ENCODE measurements at places on chromosomes 4 and X.

GRCh38 chr4:136706942-136707341, 825.4 kb downstream of the PCDH18 start:
- no peak for DNase-seq

DNA sequence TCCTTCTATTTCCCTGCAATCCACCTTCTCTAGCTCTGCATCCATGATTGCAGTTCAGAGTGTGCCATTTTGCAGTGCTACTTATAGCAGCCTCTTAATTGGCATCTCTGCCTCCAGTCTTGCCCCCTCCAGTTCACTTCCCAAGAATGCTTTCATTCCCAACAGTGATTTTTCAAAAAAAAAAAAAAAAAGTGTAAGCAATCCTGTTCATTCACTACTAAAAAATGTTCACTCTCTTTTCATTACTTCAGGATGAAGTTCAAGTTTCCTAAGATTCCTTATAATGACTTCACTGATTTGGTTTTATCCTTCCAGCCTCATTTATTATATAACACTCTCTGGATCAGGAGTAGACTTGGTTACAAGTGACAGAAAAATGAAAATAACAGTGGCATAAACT, 124.7 kb upstream of the LNX1 start:
- DNase-seq: no peak

DNA sequence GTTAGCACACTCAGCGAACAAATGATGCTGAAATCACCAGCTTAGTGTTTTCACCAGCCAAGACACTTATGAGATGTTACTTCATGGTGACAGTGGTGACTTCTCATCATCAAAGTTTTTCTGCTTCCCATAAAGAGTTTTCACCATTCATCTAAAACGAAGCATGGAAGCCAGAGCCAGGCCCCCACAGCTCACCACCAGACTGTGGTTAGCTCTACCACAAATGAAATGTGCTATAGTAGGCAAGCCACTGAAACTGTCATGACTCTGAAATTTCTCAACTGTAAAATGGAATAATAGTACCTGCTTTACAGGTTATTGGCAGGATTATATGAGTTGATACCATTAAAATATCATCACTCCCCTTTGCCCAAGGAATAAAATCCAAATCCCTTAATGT, 56.4 kb upstream of the HHIP start:
- DNase-seq: no peak

DNA sequence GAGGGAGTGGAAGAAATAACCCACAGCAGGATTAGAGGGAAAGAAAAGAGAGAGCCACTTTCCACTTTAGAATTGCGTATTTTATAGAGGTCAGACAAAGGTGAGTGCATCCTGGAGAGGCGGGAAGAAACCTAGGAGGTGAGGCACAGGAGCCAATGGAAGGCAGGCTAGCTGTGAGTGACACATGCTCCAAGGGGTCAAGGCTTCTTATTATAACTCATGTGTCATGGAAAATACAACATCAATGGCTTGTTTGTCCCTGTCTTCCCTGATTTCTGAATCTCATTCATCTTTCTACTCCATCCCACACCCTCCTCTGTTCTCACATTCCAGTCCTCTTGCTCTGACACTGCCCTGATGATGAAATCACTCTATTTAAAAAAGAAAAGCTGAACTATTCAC, 14.4 kb downstream of the ANXA3 start:
- no peak for DNase-seq

GRCh38 chrX:31154946-31155345, 83.1 kb upstream of the FTHL17 start:
- DNase-seq: no peak

- DNase-seq: no peak
These were observed 202.6 kb downstream of the TMA16 start for GRCh38 chr4:163697121-163697520.

DNA sequence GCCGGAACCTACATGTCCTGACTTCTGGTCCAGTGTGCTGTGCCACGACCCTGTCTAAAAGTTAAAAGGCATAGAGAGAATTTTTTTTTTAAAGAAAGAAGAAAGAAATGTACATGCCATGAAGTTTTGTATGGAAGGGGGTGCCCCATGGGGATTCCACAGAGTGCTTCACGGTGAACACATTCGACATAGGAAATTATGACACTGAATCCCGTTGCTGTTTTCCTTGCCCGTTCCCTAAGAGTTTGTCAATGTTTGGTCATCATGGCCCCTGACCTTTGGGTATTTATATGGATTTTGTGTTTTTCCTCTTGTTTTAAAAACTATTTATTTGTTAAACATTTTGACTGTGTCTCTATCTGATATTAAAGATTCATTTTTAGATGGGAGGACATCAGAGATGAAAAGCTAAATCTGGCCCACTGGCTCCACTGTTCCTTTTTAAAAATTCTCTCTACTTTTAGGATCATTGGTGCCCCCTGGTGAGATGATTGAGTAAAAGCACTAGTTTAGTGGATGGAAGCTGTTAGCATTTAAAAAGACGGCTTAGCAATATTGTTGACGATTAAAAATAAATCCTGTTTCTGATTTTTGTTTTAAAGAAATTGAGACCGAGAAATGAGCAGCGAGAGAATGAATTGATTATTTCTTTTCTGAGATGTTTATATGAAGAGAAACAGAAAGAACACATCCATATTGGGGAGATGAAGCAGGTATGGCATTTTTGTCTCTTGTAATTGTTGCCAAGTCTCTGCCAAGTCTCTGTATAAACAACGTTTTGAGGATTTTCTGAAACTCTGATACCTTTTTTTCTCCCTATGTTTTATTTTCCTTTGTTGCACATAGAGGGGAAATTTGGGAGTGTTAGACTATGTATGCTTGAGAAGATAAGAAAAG, 75.0 kb downstream of the PTTG2 start:
- DNase-seq: peak; percentile 44

GRCh38 chr4:7719354-7720174, 220.1 kb downstream of the AFAP1 start:
- no peak for DNase-seq

- DNase-seq: no peak
These were observed 2.9 kb upstream of the GUF1 start for GRCh38 chr4:44675366-44675765.

GRCh38 chr4:185810746-185811508, 1.1 kb downstream of the SORBS2 start:
- no peak for DNase-seq

DNA sequence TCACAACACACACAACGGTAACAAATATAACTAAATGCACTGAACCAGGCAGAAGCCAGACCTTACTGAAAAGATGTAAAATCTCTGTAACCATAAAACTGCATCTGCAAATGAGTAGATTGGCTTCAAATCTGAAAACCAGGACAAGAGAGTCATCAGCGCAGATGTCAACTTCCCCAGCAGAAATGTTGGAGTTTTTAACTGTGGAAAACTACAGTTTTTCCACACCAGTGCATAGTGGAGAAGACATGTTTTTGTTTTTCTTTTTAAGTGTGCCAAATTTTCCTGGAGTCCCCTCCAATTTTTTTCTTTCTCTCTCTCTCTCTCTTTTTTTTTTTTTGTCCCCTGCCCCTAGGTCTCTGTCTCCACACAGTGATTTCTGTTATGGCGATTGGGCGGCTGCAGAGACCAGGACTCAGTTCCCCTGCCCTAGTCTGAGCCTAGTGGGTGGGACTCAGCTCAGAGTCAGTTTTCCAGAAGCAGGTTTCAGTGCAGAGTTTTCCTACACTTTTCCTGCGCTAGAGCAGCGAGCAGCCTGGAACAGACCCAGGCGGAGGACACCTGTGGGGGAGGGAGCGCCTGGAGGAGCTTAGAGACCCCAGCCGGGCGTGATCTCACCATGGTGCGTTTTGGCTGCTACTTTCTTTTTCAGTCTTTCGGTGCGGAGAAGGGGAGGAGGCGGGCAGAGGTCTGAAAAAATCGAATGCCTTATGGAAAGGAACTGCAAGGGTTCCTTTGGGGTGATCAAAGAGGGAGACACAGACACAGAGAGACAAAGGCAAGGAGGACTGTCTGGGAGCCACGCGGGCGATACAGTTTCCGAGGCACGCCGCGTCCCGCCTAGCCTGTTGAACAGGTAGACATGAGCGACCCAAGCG, at the start of gene GUCY1A1:
Gene GUCY1A1, plus strand, starts transcription at position 505 of the 878 bp plus-strand sequence. CDS start 30,020 bp downstream, outside the sequence.
- DNase-seq: no peak

- peak; percentile 12 for DNase-seq
These were observed 32.3 kb downstream of the HDAC8 start for GRCh38 chrX:72540318-72540717.

DNA sequence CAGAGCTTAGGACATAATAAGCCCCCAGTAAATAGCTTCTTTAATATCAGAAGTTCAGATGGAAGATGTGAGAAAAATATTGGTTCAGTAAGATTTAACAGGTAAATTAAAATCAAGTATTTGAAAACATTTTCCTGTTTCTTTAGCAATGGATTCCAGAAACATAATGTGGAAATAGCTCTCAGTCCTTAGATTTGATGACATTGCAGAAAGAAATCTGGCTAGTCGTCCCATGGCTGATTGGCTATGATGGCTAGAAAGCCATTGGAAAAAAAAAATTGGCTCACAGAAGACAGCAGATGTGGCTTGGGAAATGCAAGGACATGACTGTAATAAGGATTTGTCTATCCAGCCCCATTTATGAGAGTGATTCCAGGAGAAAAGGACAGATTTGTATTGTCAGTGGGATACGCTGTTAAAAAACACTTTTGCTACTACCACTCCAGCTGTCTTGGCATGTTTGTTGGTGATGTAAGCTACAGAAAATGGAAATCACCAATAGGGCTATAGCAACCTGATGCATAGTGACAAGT, 78.3 kb downstream of the AR start:
- DNase-seq: no peak

DNA sequence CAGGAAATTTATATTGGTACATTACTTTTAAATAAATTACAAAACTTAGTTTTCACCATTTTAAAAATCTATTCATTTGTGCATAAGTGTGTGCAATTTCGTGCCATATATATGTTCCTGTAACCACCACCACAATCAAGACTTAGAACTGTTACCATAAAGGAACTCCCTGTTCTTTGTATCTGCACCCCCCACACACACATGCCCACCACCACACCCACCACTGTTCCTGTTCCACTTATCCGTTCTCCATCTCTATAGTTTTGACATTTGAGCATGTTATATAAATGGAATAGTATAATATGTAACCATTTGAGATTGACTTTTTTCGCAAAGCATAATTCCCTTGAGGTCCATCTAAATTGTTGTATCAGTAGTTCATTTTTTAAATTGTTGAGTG, 73.7 kb downstream of the TAF1 start:
- no peak for DNase-seq

DNA sequence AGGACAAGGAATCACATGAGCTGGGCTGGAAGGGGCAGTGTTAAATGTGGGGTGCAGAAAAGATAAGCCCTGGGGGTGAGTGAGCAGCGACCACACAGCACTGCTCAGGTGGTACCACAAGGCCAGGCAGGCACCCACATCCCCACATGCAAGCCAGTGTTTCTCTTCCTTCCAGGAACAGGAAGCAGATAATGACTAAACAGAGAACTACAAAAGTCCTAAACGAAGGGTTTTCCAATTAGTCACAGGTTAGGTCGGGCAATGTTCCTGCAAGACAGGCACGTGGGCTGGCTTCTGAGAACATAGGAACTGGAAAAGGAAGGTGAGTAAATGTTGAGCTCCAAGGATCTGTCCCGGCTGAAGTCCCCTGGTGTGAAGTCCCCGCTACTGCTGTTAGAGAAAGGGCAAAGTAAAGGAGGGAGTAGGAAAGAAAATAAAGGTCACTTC, 19.5 kb downstream of the RELL1 start:
- DNase-seq: peak; percentile 56

DNA sequence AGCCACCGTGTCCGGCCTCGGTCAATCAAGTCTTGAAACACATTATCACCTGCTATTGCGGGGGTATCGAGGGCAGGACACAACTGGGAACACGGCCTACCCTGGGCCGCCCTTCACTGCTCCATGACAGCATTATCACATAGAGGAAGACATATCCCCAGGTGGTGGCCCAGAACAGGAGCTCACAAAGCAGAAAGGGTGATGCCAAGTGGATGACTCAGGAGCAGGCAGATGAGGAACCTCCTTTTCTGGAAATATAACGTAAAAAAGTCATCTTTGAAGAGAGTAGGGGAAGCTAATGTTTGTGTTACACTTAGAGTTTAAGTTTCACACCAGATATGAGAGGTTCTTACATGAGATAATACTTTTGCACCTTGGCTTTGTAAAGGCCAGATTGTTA, 5.3 kb upstream of the SUPT20HL1 start:
- no peak for DNase-seq

DNA sequence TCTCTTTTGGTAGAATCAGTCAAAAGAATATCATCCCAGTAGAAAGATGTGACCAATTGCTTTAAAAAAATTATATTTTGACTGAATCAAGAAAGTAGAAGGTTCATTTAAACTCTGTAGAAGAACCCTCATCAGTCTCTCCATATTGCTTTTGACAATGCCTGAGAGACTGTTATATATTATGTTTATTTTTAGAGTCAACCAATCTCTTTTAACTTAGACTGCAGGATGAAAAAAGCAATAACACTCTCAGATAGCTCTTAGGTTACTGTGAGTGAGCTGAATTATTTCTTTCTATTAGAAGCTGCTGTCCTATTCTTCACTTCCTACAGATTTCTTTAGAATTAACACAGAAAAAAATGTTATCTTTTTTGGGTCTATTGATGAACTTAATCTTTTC, 38.1 kb downstream of the GALNTL6 start:
- no peak for DNase-seq

- no peak for DNase-seq
These were observed 112.3 kb upstream of the SFRP2 start for GRCh38 chr4:153901220-153901619.

DNA sequence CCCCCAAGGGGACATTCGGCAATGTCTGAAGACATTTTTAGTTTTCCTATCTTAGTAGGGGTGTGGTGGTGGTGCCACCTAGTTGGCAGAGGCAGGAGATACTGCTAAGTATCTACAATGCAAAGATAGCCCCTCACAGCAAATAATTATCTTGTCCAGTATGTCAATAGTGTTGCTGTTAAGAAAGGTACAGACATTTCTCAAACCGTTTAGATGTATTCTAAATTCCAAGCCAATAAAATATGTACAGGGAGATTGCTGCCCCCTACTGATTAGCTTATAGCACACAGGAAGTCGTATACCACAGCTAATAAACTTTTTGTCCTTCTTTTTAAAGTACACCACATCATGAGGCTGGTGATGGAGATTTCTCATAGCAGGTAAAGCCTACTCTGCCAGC, 260.5 kb downstream of the TMA16 start:
- DNase-seq: peak; percentile 0

GRCh38 chr4:21387683-21388082, 560.9 kb downstream of the KCNIP4 start:
- DNase-seq: no peak
